ENCODE measurements at places on chromosomes 7 and 10.

DNA sequence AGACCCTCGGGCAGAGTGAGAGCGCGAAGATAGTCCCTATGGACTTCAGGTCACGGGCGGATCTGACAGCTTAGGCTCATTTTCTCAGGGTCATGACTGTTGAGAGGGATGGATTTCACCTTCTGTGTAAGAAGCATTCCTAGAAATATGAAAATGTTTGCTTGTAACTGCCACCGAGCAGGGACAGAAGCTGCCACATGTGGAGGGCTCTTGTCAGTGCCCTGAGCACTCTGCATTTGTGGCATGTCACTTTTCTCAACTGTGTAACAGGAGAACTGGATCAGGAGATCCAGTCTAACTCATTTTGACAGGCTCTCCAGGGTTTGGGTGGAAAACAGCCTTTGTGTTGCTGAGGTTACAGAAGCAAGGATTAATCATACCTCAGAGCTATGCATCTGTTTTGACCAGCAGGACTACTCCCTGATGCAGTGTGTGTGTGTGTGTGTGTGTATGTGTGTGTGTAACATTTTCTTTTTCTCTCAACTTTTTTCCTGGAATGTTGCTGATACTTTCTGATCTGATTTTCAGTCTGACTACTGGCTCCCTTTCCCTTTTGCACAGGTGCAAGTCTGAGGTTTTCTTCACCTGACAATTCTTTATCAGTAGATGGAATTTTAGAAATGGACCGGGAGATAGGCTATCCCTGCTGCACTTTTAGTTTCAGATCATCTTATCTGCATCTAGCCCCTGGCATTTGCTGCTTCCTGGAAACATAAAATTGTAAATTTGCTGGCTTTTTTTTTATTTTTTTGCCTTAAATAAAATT lies 183.3 kb downstream of the STK31 start:
- DNase-seq: no peak

- no peak for DNase-seq
These were observed 6.7 kb upstream of the KLRG2 start for GRCh38 chr7:139490130-139490529.

GRCh38 chr7:102079140-102080018 lies 207.3 kb upstream of the SH2B2 start:
- no peak for DNase-seq

- DNase-seq: no peak
These were observed 175.2 kb upstream of the ASAH2 start for GRCh38 chr10:50426485-50426884.

- no peak for DNase-seq
These were observed 18.4 kb upstream of the KLF6 start for GRCh38 chr10:3803295-3803926.

DNA sequence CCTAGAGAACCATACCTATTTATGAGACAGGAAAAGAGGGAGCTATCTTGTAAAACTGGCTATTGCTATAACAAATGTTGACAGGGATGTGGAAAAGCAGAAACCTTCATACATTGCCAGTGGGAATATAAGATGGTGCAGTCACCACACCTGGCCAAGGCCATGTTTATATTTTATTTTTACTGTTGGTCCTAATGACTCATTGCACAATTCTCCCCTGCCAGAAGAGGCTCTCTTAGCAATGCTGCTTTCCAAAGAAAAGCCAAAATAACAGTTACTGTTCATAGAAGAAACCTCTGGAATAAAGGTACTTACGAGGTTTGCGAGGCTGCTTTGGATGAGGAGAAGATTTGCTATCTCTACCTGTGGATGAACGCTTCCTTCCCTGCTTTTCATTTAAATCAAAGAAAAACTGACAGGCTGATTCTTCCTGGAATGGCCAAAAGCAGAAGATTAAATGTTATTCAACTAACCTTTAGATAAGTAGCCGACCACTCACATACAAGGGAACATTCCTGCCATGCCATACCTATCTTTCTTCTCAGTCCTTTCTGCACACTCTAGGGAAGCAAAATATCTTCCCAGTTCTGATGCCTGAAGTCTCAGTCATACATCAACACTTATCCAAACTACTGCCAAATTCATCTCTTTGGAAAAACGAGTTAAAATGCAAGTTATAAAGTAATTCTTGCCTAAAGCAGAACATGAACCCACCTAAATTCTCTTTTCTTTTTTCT lies 16.3 kb upstream of the CHUK start:
- no peak for DNase-seq

Data from activated CD8-positive, alpha-beta memory T cell treated with anti-CD3 and anti-CD28 coated beads, Interleukin-2, amount 50 U/mL, for 4 hours (primary cell).